ENCODE measurements at places on chromosomes 1 and 21. TPM values are rescaled to one million over a fixed set of nuclear protein-coding genes. Genes with fewer than 3 reads are reported as not detected.

OR2M3 gene
- total RNA-seq = not detected

BSND gene
- not detected for total RNA-seq

OR2T35 gene
- not detected for total RNA-seq

LEPROT gene
- total RNA-seq = 31.0 TPM

FCGR1A gene
- total RNA-seq = not detected

SYTL1 gene
- 0.72 TPM for total RNA-seq

CYP4Z1 gene
- total RNA-seq = not detected

CYP4A11 gene
- total RNA-seq = not detected

DNA sequence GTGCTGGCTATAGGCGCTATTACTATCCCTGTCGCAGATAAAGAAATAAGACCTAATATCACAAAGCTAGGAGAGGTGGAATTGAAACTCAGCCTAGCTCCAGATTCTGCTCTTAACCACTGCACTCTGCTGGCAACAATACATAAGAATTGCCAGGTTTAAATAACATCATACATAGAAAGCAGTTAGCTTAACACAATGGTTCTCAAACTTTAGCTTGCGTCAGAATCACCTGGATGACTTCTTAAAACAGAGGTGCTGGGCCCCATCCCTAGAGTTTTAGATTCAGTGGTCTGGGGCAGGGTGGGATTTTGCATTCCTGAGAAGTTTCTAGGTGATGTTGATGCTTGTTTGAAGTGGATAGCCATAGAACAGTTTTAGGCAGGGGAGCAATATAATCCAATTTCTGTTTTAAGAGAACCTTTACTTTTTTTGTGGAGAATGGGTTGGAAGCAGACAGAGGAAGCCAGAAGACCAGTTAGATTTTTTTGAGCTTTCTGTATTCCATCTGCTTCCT is 1.1 kb upstream of the POMGNT1 start:
- no peaks in the 10 kb centered on the region for H3K27me3 ChIP-seq
- no peaks in the 10 kb centered on the region for H3K36me3 ChIP-seq
- no peak for DNase-seq
- peaks cover 47% of the 10 kb centered on the region for H3K4me1 ChIP-seq

DNA sequence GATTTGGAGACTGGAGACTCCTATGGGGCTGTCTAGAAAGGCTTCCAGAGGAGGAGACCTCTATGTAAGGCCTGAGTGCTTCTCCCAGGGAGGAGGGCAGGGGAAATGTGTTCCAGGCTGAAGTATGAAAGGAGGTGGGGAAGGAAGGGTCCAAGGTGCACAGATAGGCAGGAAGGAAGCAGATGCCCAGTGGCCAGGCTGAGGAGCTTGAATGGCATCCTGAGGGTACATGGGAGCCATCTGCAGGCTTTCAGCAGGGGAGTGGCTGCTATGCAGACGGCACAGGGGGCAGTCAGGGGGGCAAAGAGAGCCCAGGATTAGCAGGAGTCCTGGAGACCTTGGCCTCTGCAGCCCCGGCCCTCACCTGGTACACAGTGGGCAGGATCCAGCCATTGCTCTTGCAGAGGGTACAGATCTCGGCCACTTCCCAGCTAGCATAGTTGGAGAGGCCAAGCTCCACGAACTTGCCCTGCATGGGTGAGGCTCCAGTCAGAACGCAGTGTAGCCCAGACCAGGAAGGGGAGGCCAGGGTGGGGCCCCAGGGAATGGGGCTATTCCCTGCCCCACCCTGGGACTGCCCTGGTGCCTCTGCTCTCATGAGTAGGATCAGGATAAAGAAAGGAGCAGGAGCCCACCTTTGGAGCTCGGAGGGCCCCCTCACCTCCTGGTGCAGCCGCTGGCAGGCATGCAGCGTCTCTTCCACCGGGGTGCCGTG is 4.0 kb downstream of the AKR7A2 start:
- H3K27ac ChIP-seq = no peak overlapping the region
- H3K4me3 ChIP-seq = peak overlapping the region; percentile 78
- peaks cover 16% of the 10 kb centered on the region for H3K36me3 ChIP-seq
- H3K4me1 ChIP-seq = peaks cover 27% of the 10 kb centered on the region
- DNase-seq = no peak

DNA sequence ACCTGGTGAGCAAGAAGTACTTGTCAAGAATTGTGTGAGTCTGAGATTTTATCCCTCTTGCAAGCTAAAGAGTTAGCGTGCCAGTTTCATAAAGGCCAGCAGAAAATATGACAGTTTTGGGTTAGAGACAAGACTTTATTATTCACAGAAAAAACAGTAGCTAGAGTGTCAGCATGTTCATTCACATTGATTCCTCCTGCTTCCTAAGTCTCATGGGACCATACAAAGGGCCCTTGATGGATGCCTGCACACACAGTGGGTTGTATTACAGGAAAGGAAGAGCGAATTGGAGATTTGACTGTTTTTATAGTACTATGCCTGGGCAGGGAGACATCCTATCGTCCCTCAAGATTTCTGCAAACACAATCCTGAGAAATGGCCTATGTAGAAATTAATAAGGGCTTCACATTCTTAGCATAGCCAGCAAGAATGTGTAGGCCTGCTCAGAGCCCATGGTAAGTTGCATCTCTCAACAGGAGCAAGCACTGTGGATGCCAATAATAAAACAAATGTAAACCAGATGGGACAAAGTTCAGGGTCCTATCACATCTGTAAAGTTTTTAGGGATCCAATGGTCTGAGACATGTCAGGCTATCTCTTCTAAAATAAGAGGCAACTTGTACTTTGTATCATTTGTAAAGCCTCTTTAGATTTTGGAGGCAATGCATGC is 4.0 kb upstream of the ASPM start:
- H3K4me1 ChIP-seq = peaks cover 10% of the 10 kb centered on the region
- no peak overlapping the region for H3K4me3 ChIP-seq
- no peaks in the 10 kb centered on the region for H3K36me3 ChIP-seq
- no peaks in the 10 kb centered on the region for H3K27me3 ChIP-seq

GRCh38 chr1:246803373-246803772 is 79.2 kb downstream of the SCCPDH start:
- H3K36me3 ChIP-seq = no peaks in the 10 kb centered on the region
- no peaks in the 10 kb centered on the region for H3K27me3 ChIP-seq
- H3K4me1 ChIP-seq = peaks cover 9% of the 10 kb centered on the region
- no peak overlapping the region for H3K4me3 ChIP-seq
- no peak overlapping the region for H3K27ac ChIP-seq

GRCh38 chr21:21662776-21663175 is 664.6 kb downstream of the NCAM2 start:
- no peaks in the 10 kb centered on the region for H3K27me3 ChIP-seq
- no peak for DNase-seq
- H3K27ac ChIP-seq = no peak overlapping the region
- no peak overlapping the region for H3K4me3 ChIP-seq
- no peaks in the 10 kb centered on the region for H3K36me3 ChIP-seq

GRCh38 chr1:147635342-147635741 is 35.0 kb downstream of the ACP6 start:
- H3K36me3 ChIP-seq = peaks cover 10% of the 10 kb centered on the region
- DNase-seq = no peak
- no peaks in the 10 kb centered on the region for H3K4me1 ChIP-seq
- no peak overlapping the region for H3K4me3 ChIP-seq
- H3K27ac ChIP-seq = no peak overlapping the region
- H3K27me3 ChIP-seq = no peaks in the 10 kb centered on the region

DNA sequence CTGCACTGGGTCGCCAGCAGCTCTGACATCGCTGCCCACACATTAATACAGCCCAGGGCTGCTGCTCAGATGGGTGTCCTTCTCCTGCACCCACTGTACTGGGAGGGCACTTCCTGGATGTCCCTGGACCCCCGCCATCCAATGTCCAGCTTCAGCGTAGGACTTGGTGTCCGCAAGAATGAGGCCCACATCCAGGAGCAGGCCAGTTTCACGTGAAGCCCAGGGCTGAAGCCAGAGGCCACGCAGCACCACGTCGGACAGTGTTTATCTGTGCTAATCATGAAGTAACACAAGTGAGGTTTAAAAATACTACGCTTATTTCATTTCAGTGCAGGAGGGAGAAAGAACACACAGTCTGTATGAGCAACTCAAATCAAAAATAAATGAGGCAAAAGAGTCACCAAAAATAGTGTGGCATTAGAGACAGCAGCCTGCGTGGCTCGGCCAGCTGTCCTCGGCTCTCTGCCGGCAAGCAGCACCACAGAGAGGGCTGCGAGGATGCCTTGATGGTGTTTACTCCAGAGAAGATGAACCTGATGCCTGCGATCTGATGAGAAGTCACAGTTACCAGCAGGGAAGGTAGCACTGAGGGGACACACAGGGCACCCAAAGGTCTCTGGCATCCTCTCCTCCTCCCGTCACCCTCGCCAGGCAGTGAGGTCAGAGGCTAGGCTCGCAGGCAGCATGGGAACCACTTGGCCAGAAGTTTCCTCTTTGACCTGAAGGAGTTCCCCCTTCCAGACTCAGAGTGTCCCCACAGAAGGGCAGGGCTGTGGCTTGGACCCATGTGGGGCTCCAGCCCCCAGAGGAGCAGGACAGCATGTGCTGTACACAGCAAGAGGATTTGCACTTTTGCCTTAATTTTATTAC is 22.1 kb upstream of the NPHP4 start:
- H3K27ac ChIP-seq = peak overlapping the region; percentile 12
- no peak overlapping the region for H3K4me3 ChIP-seq
- no peaks in the 10 kb centered on the region for H3K36me3 ChIP-seq
- H3K4me1 ChIP-seq = peaks cover 13% of the 10 kb centered on the region

DNA sequence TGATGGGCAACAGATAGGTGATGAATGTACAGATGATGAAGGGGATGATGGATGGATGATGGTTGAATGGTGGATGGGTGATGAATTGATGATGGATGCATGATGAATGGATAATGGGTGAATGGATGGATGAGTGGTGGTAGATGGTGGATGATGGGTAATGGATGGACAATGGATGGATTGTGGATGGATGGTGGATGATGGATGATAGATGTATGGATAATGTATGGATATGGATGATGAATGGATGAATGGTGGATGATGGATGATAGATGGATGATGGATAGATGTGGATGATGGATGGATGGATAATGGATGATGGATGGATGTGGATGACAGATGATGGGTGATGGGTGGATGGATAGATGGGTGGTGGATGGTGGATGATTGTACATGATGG is 35.7 kb downstream of the WNT3A start:
- H3K4me3 ChIP-seq = no peak overlapping the region
- H3K36me3 ChIP-seq = no peaks in the 10 kb centered on the region
- no peak for DNase-seq
- peaks cover 38% of the 10 kb centered on the region for H3K27me3 ChIP-seq

GRCh38 chr1:111600886-111601386 is 18.7 kb upstream of the RAP1A start:
- peaks cover 4% of the 10 kb centered on the region for H3K27me3 ChIP-seq
- H3K4me1 ChIP-seq = peaks cover 4% of the 10 kb centered on the region
- no peak for DNase-seq
- H3K27ac ChIP-seq = no peak overlapping the region

GRCh38 chr1:10280439-10281350 is 70.3 kb downstream of the KIF1B start:
- no peaks in the 10 kb centered on the region for H3K27me3 ChIP-seq
- no peak for DNase-seq
- peaks cover 9% of the 10 kb centered on the region for H3K4me1 ChIP-seq
- no peak overlapping the region for H3K27ac ChIP-seq

DNA sequence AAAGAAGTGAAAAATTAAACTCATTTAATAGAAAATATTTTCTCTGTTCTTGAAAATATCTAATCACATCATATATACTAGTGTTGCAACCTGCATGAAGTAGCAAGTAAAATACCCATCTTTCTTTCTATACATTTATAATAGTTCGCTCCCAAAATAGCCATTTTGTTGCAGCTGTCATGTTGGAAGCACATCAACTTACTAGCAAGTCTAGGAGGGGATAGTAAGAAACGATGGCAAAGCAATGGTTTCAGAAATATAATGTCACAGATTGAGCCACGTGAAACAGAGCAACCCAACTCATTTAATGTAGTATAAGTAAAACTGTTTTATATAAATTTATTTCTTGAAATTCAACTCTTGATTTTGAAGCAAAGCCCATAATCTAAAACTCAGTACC is 521.8 kb downstream of the LRRIQ3 start:
- no peaks in the 10 kb centered on the region for H3K27me3 ChIP-seq
- no peaks in the 10 kb centered on the region for H3K4me1 ChIP-seq
- no peak for DNase-seq
- H3K27ac ChIP-seq = no peak overlapping the region
- H3K4me3 ChIP-seq = no peak overlapping the region

DNA sequence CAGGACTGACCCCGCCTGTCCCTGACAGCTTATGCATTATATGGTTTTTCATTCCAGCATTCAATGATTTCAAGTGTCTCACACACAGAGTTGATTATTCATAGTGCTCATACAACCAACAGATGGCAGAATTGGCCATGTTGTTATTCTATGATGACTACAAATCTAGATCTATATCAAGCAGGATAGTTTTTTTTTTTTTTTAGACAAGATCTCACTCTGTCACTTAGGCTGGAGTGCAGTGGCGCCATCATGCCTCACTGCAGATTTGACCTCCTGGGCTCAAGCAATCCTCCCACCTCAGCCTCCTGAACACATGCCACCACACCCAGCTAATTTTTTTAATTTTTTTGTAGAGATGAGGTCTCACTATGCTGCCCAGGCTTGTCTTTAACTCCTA is 40.1 kb upstream of the LRRC8D start:
- H3K27me3 ChIP-seq = no peaks in the 10 kb centered on the region
- no peak for DNase-seq
- no peaks in the 10 kb centered on the region for H3K36me3 ChIP-seq
- H3K4me1 ChIP-seq = peaks cover 4% of the 10 kb centered on the region
